ENCODE measurements at places on chromosomes 1 and 21.

- no peak for DNase-seq
These were observed 550.3 kb downstream of the NUF2 start for GRCh38 chr1:163872067-163872466.

DNA sequence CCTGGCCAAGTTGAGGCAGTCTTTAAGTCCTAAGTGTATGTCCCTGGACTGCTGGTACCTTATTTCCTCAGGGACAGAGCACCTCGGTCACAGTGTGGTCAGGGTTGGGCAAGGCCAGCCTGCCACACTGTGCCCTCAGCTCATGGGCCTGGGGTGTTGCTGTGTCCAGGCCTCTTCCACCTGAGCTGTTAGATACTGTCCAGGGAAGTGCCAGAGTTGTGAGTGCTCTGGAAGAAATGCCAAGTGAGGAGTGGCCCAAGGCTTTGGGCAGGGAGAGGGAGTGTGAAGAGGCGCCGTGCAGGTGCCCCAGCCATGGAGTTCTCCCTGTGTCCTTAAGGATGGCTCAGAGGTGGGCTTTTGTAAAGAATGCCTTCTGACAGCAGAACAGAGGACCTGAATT lies 15.3 kb downstream of the URB2 start:
- no peak for DNase-seq

DNA sequence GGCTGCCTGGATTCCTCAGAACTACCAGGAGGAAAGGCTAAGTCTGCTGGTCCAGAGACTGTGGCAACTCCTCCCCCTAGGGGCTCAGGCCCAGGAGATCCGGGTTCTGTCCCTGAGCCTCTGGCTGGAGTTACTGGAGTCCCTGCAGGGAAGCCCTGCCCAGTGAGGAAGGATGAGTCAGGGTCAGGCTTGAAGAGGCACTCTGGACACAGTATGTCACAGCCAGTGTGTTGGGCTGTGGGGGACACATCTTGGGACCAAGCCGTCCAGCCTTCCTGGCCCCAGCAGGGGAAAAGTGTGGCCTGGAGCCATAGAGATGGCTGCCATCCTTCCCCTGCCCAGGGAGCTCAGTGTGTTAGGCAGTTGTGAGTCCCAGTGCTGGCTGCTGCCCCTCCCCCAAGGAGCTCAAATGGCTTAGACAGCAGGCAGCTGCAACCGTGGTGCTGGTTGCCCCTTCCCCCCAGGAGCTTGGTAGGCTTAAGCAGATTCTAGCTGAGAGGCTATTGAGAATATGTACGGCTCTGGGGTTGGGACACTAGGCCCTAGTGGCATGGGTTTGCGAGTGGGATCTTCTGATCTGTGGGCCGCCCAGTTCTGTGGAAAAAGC lies 28.2 kb upstream of the RABGAP1L start:
- DNase-seq: no peak

- DNase-seq: peak; percentile 71
These were observed 8.6 kb downstream of the NECTIN4 start for GRCh38 chr1:161080441-161081405.

GRCh38 chr1:56874689-56875088 lies 20.1 kb downstream of the C8A start:
- DNase-seq: no peak

- DNase-seq: no peak
These were observed 11.4 kb downstream of the FGR start for GRCh38 chr1:27623327-27624212.

GRCh38 chr1:169149555-169150286 lies 43.2 kb downstream of the ATP1B1 start:
- DNase-seq: no peak
